ENCODE measurements at places on chromosomes 1 and 21. TPM values are rescaled to one million over a fixed set of nuclear protein-coding genes. Genes with fewer than 3 reads are reported as not detected.

- H3K27me3 ChIP-seq: no peaks in the 10 kb centered on the region
- no peak overlapping the region for H3K4me3 ChIP-seq
- DNase-seq: peak; percentile 67
- peaks cover 23% of the 10 kb centered on the region for H3K36me3 ChIP-seq
These were observed 73.5 kb downstream of the BACH1 start for GRCh38 chr21:29372063-29372802.

GRCh38 chr1:193417945-193418744, 231.7 kb upstream of the B3GALT2 start:
- no peaks in the 10 kb centered on the region for H3K27me3 ChIP-seq
- no peaks in the 10 kb centered on the region for H3K4me1 ChIP-seq
- no peaks in the 10 kb centered on the region for H3K36me3 ChIP-seq
- peak overlapping the region; percentile 64 for H3K4me3 ChIP-seq
- DNase-seq: no peak
- no peak overlapping the region for H3K27ac ChIP-seq

DNA sequence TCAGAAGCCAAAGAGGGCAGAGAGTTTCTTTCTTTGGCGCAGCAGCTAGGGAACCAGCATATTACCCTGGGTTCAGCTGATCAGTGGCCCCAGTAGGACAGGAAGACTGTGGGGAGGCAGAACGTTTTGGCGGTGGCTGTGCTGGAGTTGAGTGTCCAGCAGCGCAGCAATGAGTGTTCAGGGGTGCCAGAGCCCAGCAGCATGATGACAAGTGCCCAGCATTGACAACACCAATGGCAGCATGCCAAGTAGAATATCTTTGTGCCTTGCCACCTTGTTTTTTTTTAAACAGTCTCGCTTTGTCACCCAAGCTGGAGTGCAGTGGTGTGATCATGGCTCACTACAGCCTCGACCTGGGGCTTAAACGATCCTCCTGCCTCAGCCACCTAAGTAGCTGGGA, 106.7 kb upstream of the CDC42BPA start:
- H3K4me1 ChIP-seq: peaks cover 14% of the 10 kb centered on the region
- H3K27me3 ChIP-seq: peaks cover 3% of the 10 kb centered on the region
- DNase-seq: no peak
- no peak overlapping the region for H3K4me3 ChIP-seq
- H3K36me3 ChIP-seq: no peaks in the 10 kb centered on the region

- no peaks in the 10 kb centered on the region for H3K36me3 ChIP-seq
- DNase-seq: no peak
- peak overlapping the region; percentile 17 for H3K27ac ChIP-seq
- H3K4me3 ChIP-seq: no peak overlapping the region
- no peaks in the 10 kb centered on the region for H3K27me3 ChIP-seq
- peaks cover 8% of the 10 kb centered on the region for H3K4me1 ChIP-seq
These were observed 33.5 kb upstream of the KLF17 start for GRCh38 chr1:44084998-44085675.

DNA sequence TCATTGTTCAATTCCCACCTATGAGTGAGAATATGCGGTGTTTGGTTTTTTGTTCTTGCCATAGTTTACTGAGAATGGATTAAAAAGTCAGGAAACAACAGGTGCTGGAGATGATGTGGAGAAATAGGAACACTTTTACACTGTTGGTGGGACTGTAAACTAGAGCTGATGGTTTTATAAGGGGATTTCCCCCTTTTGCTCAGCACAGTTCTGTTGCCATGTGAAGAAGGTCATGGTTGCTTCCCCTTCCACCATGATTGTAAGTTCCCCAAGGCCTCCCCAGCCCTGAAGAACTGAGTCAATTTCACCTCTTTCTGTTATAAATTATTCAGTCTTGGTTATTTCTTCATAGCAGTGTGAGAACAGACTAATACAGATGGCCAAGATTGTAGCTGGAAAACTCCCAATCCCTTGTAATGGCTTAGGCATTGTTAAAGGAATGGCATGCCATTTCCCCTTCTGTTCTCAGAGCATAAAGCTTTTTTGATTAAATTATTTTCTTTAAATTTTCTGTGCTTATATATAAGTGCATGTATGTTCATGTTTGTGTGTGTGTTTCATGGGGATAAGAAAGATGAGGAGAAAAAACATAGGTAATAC, 144.8 kb downstream of the BACH1 start:
- H3K4me3 ChIP-seq: no peak overlapping the region

DNA sequence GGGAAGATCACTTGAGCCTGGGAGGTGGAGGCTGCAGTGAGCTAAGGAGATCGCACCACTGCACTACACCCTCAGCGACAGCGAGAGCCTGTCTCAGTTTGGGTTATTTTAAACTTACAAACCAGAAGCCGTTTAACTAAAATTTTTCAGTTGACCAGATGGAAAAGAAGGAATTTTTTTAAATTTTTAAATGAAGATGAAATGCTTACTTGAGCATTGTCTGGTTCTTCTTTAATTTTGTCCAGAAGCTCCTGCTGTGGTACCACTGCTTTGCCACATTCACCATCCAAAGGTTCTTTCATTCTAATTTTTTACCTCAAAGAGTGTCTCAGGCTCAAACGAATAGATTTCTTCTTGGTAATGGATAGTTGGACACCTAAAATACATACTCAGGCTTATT, 1.4 kb downstream of the ZMYM6 start:
- peaks cover 4% of the 10 kb centered on the region for H3K4me1 ChIP-seq
- no peaks in the 10 kb centered on the region for H3K27me3 ChIP-seq
- H3K27ac ChIP-seq: peak overlapping the region; percentile 92
- H3K4me3 ChIP-seq: peak overlapping the region; percentile 99
- peak; percentile 64 for DNase-seq

DNA sequence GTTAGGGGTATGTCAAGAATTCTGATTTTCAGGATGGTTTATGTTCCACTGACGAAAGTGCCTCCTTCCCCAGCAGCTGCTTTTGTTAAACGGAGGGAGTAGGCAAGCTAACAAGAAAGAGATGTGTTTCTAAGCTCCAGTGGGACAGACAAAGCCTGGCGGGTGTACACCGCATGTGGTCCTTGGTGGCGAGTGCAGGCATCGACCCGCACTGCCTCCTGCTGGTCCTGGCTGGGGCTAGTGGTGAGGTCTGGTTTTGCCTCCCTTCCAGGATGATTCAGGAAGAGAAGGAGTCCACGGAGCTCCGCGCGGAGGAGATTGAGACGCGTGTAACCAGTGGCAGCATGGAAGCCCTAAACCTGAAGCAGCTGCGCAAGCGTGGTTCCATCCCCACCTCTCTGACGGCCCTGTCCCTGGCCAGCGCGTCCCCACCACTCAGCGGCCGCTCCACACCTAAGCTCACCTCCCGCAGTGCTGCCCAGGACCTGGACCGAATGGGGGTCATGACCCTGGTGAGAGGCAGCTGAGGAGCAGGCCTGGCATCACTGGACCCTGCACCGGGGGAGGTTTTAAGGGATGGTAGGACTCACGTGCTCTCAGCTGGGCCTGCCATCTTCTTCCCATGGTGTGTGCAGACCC, 29.0 kb downstream of the PPFIA4 start:
- DNase-seq: peak; percentile 66
- no peaks in the 10 kb centered on the region for H3K4me1 ChIP-seq
- H3K4me3 ChIP-seq: no peak overlapping the region
- no peak overlapping the region for H3K27ac ChIP-seq
- no peaks in the 10 kb centered on the region for H3K36me3 ChIP-seq

GRCh38 chr1:91682882-91683597, 182.4 kb downstream of the CDC7 start:
- no peaks in the 10 kb centered on the region for H3K4me1 ChIP-seq
- H3K36me3 ChIP-seq: no peaks in the 10 kb centered on the region
- no peak for DNase-seq
- no peaks in the 10 kb centered on the region for H3K27me3 ChIP-seq
- no peak overlapping the region for H3K4me3 ChIP-seq

- H3K27ac ChIP-seq: no peak overlapping the region
- H3K27me3 ChIP-seq: no peaks in the 10 kb centered on the region
- no peaks in the 10 kb centered on the region for H3K36me3 ChIP-seq
These were observed 202.5 kb upstream of the RAB4A start for GRCh38 chr1:229068270-229068987.

DNA sequence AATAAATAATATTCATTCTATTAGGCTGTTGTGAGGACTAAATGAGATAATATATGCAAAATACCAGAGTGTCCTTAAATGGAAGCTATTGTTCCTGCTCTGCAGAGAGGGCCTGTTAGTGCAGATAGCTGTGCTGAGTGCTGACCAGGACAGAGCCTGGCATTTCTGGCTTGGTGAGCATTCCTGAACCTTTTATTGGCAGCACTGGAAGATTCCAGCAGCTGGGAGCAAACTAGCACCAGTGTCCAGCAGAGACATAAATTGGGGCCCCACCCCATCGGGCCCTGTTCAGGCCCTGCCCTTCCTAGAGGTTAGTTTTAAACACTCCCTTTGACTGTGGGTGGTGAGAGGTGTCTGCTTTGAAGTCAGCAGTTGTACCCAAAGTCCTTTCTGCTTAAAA, 85.9 kb upstream of the GADD45A start:
- no peak overlapping the region for H3K4me3 ChIP-seq
- H3K27me3 ChIP-seq: no peaks in the 10 kb centered on the region
- peak; percentile 67 for DNase-seq

GRCh38 chr1:47866601-47867437, 130.4 kb downstream of the TRABD2B start:
- H3K4me1 ChIP-seq: no peaks in the 10 kb centered on the region
- H3K27ac ChIP-seq: no peak overlapping the region
- no peak for DNase-seq
- no peak overlapping the region for H3K4me3 ChIP-seq
- H3K27me3 ChIP-seq: no peaks in the 10 kb centered on the region

DNA sequence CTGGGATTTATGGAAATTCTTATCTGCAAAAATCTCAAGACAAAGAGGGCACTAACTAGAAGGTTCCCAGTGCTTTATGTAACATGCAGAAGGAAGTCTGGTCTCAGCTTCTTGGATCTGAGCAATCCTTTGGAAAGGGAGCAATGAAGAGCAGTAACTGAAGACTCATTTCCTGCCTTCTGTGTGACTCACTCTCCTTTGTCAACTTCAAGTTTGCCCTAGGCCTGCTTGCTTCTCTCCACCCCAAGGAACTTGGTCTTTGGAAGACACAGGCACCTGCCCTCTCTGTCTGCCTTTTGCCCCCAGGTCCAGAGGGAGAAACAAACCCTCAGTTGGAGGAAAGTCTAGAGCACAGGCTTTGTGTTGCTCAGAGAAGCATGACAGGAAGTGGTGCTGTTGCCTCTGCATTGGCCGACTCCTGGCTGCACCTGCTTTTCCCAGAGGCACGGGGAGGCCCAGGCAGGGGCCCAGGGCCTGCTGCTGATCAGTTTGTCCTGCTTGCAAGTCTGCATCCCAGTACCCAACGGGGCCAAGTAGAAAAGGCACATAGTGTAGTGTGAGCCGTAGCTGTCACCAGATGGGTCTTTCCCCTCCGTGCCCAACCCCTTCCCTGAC, 137.2 kb downstream of the DHRS3 start:
- H3K27ac ChIP-seq: peak overlapping the region; percentile 64
- no peaks in the 10 kb centered on the region for H3K36me3 ChIP-seq
- H3K4me1 ChIP-seq: peaks cover 49% of the 10 kb centered on the region
- peak; percentile 87 for DNase-seq

DNA sequence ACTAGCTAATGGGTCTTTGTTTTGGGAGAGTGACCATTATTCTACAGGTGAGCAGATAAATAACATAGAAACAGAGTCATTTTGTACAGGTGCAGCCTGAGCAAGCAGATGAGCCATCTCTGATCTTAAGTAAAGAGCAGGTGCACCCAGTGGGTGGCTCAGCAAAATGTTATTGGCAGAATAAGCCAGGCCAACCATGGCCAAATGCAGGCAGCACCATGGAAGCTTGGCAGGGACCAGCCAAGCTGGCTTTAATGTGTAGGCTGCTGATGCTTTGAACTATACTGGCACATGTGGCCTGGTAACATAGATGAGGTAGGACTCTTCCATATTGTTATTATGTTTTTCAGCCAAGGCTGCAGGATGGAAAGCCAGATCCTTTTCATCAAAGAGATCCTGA, 553.3 kb upstream of the ZRANB2 start:
- no peak overlapping the region for H3K4me3 ChIP-seq
- H3K27ac ChIP-seq: no peak overlapping the region
- DNase-seq: no peak
- H3K27me3 ChIP-seq: no peaks in the 10 kb centered on the region

ANGPTL1 gene
- 12.1 TPM for total RNA-seq

ZMYND12 gene
- total RNA-seq: 0.88 TPM

IER5 gene
- 16.2 TPM for total RNA-seq

DMBX1 gene
- total RNA-seq: not detected

OLIG2 gene
- not detected for total RNA-seq

FALEC gene
- total RNA-seq: 0.36 TPM

SH3BGR gene
- 1.4 TPM for total RNA-seq

NPHS2 gene
- not detected for total RNA-seq

TAS1R1 gene
- 0.29 TPM for total RNA-seq

KPRP gene
- total RNA-seq: not detected
